ENCODE measurements at places on chromosomes 16 and 17.

DNA sequence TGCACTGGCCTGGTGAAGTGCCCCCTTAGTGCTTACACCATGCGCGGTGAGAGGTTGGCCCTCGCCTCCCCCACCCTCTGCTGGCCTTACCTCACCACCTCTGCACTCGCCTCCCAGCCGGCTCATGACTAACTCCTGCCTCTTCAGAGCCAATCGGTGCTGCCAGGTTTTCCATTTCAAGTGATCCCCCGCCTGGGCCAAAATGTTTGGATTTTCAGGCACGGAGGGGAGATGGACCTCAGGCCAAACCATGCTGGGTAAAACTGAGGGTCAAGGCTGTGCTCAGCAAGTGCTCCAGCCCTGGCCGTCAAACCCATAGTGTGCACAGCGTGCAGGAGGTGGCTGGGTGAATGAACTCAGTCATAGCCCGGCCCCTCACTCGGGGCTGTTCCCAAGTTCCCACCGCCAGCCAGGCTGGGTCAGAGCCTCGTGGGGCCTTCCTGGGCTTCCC is 175.4 kb downstream of the SEC14L1 start:
- peak; percentile 2 for ATAC-seq

DNA sequence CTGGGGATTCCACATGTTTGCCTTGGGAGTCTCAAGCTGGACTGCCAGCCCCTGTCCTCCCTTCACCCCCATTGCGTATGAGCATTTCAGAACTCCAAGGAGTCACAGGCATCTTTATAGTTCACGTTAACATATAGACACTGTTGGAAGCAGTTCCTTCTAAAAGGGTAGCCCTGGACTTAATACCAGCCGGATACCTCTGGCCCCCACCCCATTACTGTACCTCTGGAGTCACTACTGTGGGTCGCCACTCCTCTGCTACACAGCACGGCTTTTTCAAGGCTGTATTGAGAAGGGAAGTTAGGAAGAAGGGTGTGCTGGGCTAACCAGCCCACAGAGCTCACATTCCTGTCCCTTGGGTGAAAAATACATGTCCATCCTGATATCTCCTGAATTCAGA is 28.9 kb downstream of the CDRT15 start:
- no peak for ATAC-seq

GRCh38 chr17:7476494-7476893 is 2.9 kb downstream of the ZBTB4 start:
- no peak for ATAC-seq

- no peak for ATAC-seq
These were observed 22.6 kb upstream of the EFCAB13 start for GRCh38 chr17:47301161-47301560.

- ATAC-seq: no peak
These were observed 9.7 kb upstream of the ITGB3 start for GRCh38 chr17:47243737-47244598.

- peak; percentile 53 for ATAC-seq
These were observed at the start of gene ZG16B for GRCh38 chr16:2829501-2830354. ZG16B (plus strand) TSS chr16:2830303; CDS start chr16:2830442, 139 bp downstream.

- ATAC-seq: no peak
These were observed 17.7 kb downstream of the BRD7 start for GRCh38 chr16:50351116-50351515.

- ATAC-seq: peak; percentile 25
These were observed 13.0 kb downstream of the SARM1 start for GRCh38 chr17:28384281-28385036.

GRCh38 chr16:56190048-56190676 is 1.1 kb upstream of the GNAO1 start:
- no peak for ATAC-seq

GRCh38 chr17:72345088-72345487 is 224.3 kb downstream of the SOX9 start:
- ATAC-seq: no peak
